Activated naive CD4-positive, alpha-beta T cell treated with anti-CD3 and anti-CD28 coated beads, Interleukin-2, amount 10 ng/mL, durations not matched to agents 7 days and 5 days (primary cell): ENCODE measurements at places on chromosomes 12 and 14.

- H3K4me1 ChIP-seq = peaks cover 22% of the 10 kb centered on the region
- H3K27me3 ChIP-seq = no peaks in the 10 kb centered on the region
These were observed 14.1 kb downstream of the PRKAB1 start for GRCh38 chr12:119681728-119682638.

- peak overlapping the region; percentile 56 for H3K4me3 ChIP-seq
- DNase-seq = no peak
- H3K27ac ChIP-seq = no peak overlapping the region
- peaks cover 65% of the 10 kb centered on the region for H3K27me3 ChIP-seq
These were observed 21.2 kb upstream of the KLC1 start for GRCh38 chr14:103607822-103608221.

GRCh38 chr12:104131609-104132008 is 6.4 kb downstream of the NFYB start:
- H3K4me1 ChIP-seq = peaks cover 20% of the 10 kb centered on the region
- no peak overlapping the region for H3K27ac ChIP-seq
- H3K4me3 ChIP-seq = no peak overlapping the region

GRCh38 chr12:111185889-111186227 is 183.0 kb downstream of the PHETA1 start:
- H3K36me3 ChIP-seq = no peaks in the 10 kb centered on the region
- peaks cover 25% of the 10 kb centered on the region for H3K27me3 ChIP-seq
- H3K4me3 ChIP-seq = no peak overlapping the region
- H3K27ac ChIP-seq = no peak overlapping the region
- DNase-seq = no peak

- peaks cover 13% of the 10 kb centered on the region for H3K27me3 ChIP-seq
- no peaks in the 10 kb centered on the region for H3K36me3 ChIP-seq
- no peaks in the 10 kb centered on the region for H3K4me1 ChIP-seq
- no peak for DNase-seq
- H3K4me3 ChIP-seq = no peak overlapping the region
These were observed 12.5 kb upstream of the MARK3 start for GRCh38 chr14:103372552-103373304.

DNA sequence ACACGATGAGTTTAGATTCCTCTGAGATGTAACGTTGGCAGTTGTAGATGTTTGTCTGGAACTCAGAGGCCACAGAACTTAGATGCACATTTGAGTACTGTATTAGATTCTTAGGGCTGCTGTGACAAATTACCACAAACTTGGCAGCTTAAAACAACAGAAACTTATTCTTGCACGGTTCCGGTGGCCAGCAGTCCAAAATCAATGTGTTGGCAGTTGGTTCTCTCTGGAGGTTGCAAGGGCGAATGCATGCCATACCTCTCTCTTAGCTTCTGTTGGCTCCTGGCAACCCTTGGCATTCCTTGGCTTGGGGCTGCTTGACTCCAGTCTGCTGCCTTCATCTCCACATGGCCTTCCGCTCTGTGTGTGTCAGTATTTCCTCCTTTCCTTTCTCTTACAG is 118.9 kb downstream of the C12orf75 start:
- H3K27ac ChIP-seq = no peak overlapping the region
- no peak overlapping the region for H3K4me3 ChIP-seq
- no peaks in the 10 kb centered on the region for H3K4me1 ChIP-seq
- peaks cover 12% of the 10 kb centered on the region for H3K27me3 ChIP-seq
- no peak for DNase-seq

GRCh38 chr14:96783043-96783914 is 13.9 kb upstream of the VRK1 start:
- no peak for DNase-seq
- no peaks in the 10 kb centered on the region for H3K36me3 ChIP-seq
- no peak overlapping the region for H3K4me3 ChIP-seq
- no peaks in the 10 kb centered on the region for H3K4me1 ChIP-seq
- peaks cover 34% of the 10 kb centered on the region for H3K27me3 ChIP-seq
- H3K27ac ChIP-seq = no peak overlapping the region

DNA sequence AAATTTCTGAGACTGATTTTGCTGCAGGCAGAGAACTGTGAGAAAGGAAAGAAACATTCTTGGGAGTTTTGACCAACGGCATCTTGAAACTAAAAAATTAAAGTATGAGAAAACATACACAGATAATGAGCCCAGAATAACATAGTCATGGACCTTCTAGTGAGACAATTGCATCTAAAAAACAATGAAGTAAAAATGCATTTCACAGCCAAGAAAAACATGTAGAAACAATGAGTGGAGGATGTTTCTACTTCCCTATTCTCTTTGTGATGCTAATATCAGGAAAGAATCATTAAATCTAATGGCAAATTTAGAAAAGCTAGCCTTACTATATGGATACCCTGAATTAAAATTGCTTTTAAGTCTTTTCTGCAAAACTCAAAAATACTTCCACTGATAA is 12.2 kb upstream of the PLEKHG7 start:
- no peaks in the 10 kb centered on the region for H3K4me1 ChIP-seq
- H3K4me3 ChIP-seq = no peak overlapping the region
- no peak overlapping the region for H3K27ac ChIP-seq
- DNase-seq = no peak
- no peaks in the 10 kb centered on the region for H3K36me3 ChIP-seq

- H3K4me3 ChIP-seq = no peak overlapping the region
- peaks cover 2% of the 10 kb centered on the region for H3K4me1 ChIP-seq
- H3K27ac ChIP-seq = no peak overlapping the region
- no peaks in the 10 kb centered on the region for H3K36me3 ChIP-seq
- DNase-seq = no peak
These were observed 8.4 kb downstream of the FAM186A start for GRCh38 chr12:50387972-50388478.

DNA sequence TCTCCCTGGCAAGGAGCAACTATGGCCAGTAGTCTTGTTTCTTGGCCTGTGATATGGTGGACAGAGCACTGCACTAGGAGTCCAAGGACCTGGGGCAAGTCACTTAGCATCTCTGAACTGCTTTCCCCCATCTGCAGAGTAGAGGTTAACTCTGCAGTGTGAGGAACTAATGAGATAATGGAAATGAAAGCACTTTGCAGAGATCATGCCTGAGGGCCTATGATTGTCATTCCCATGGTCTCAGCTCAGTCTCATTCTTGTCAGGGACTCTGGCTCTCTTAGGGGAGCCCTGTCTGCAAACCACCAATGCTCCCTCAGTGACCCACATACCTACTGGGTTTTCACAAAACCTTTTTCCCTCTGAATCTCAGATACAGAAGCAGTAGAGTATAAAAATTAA is 6.5 kb upstream of the PNMA1 start:
- H3K27ac ChIP-seq = no peak overlapping the region
- peaks cover 5% of the 10 kb centered on the region for H3K4me1 ChIP-seq
- H3K36me3 ChIP-seq = peaks cover 55% of the 10 kb centered on the region
- no peak overlapping the region for H3K4me3 ChIP-seq
- no peaks in the 10 kb centered on the region for H3K27me3 ChIP-seq
- DNase-seq = no peak

DNA sequence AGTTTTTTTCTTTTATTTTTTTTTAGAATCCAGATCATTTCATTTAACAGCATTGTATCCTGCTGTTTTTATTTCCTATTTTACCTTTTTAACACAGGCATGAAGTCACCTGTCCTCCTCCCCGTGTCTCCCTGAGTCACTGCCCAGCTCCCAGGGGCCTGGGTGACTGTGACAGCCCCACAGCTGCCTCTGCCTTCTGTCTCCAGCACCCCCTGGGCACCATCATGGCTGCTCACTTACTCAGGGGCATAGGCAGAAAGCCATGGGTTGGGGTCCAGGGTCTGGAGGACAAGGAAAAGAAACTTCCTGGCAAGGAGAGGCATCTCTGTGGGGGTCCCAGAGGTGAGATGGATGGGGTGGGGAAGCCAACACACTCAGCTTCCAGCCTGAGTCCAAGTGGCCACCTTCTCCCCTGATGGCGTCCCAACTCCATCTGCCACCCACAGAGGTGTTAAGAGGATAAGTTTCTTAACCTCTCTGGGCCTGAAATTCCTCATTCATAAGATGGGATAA is 25.3 kb downstream of the TMEM63C start:
- H3K36me3 ChIP-seq = no peaks in the 10 kb centered on the region
- H3K27ac ChIP-seq = no peak overlapping the region
- H3K4me1 ChIP-seq = no peaks in the 10 kb centered on the region
- H3K4me3 ChIP-seq = no peak overlapping the region
- no peak for DNase-seq
- H3K27me3 ChIP-seq = peaks cover 10% of the 10 kb centered on the region

DNA sequence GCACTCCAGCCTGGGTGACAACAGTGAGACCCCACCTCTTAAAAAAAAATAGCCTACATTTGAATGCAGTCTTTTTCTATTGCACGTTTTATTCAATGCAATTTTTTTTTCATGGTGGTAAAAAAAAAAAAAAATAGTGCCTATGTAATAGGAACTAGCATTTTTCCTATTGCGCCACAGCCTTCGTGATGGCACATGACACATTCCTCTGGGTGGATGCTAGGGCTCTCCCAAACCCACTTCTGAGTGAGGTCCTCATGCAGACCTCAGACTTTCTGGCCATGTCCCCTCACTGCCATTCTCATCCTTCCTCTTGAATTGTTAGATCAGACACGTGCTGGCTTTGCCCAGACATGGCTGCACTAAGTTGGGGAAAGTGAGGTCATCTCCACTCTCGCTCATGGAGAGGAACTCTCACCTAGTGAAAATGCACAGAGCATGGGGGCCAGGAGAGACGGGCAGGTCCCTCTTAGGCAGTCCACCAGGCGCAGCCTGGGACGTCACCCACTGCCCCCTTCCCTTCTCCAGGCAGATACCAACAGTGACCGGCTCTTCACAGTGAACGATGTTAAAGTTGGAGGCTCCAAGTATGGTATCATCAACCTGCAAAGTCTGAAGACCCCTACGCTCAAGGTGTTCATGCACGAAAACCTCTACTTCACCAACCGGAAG is 19.2 kb downstream of the DCAF4 start:
- no peak for DNase-seq
- no peak overlapping the region for H3K4me3 ChIP-seq

- H3K4me3 ChIP-seq = no peak overlapping the region
- H3K36me3 ChIP-seq = no peaks in the 10 kb centered on the region
- DNase-seq = no peak
- H3K27me3 ChIP-seq = no peaks in the 10 kb centered on the region
These were observed 14.8 kb downstream of the MED13L start for GRCh38 chr12:116262741-116263140.

DNA sequence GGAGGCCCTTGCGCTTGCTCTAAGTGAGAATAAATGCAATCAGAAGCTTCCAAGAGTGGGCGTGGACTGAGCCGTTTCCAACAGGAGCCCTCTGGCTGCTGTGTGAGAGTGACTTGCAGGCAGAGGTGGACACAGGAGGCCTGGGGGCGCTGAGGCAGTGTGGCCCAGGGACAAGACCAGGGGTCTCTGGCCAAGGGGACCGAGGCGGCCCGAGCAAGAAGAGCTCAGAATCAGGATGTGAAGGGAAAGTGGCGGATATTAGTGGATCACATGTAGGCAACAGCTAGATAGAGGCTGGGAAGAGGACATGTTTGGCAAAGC is 8.6 kb downstream of the RIMBP2 start:
- no peaks in the 10 kb centered on the region for H3K4me1 ChIP-seq
- H3K27me3 ChIP-seq = no peaks in the 10 kb centered on the region
- no peak overlapping the region for H3K27ac ChIP-seq
- no peak overlapping the region for H3K4me3 ChIP-seq

GRCh38 chr14:88604212-88604611 is 41.4 kb downstream of the ZC3H14 start:
- H3K4me3 ChIP-seq = no peak overlapping the region
- no peaks in the 10 kb centered on the region for H3K27me3 ChIP-seq
- H3K4me1 ChIP-seq = peaks cover 25% of the 10 kb centered on the region
- peaks cover 58% of the 10 kb centered on the region for H3K36me3 ChIP-seq

DNA sequence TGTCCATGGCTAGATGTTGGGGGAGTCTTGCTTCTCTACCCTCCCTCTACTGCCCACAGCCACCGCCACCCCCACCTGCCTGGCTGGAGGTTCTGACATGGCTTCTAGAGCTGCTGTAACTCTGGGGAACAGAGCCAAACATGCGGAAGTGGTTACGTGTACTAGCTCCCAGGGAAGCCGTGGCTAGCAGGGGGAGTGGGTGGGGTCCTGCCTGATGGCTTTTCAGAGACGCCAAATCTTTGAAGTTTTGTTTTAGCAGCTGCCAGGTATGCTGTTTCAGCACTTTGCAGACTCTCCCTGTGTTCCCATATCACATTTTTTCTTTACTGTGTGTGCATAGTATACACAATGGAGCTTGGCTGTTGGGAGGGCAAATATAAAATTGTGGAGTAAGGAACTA is 150.3 kb downstream of the TGFB3 start:
- DNase-seq = peak; percentile 76
- peaks cover 17% of the 10 kb centered on the region for H3K36me3 ChIP-seq
- peak overlapping the region; percentile 84 for H3K27ac ChIP-seq
- H3K27me3 ChIP-seq = no peaks in the 10 kb centered on the region
- H3K4me1 ChIP-seq = peaks cover 25% of the 10 kb centered on the region

DNA sequence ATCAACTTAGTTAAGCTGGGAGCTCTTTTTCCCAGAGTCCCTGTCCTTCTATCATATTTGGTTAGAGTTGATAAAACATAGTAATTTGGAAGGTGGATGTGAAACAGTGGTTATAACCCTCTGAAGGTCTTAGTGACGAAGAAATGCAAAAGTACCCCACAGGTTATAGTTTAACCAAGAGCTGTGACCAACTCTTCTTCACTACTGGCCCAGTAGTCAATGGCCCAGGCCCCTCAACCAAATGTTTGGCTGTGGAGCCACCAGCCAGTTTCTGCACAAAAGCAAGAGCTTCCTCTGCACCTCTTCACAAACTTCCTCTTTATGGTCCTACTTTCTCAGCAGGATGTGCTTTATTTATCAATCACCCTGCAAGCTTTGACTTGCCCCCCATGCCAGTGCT is 132.6 kb downstream of the BMP4 start:
- no peak for DNase-seq
- no peaks in the 10 kb centered on the region for H3K4me1 ChIP-seq
- H3K27ac ChIP-seq = no peak overlapping the region
- no peaks in the 10 kb centered on the region for H3K36me3 ChIP-seq
- no peaks in the 10 kb centered on the region for H3K27me3 ChIP-seq

DNA sequence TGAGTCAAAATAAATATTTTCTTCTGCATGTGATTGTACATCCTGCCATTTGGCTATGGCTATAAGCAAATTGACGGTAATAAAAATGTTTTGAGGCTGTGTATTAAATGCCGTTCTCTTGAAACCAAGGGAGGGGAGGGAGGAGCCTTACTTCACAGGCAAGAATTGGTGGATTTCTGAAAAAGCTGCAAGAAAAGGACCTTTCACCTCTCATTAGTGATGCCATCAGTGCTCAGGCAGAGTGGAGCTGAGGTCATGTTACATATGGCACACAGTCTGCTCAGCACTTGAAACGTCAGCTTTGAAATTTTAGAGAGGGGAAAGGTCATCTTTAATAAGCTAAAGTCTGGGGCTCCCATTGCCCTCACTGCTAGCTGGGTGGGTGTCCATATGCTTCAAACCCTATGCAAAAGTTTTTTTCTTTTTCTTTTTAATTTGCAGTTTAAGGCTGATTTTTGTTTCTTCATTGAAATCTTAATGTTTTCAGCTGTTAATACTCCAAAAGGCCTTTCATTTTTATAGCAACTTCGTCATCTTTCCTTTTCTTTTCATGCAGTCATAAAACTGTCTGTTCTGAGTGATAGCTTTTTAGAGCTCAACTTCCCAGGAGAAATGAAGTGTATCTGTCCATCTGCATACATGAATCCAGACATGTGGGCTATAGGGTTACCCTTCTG is 9.8 kb upstream of the SIX1 start:
- H3K4me1 ChIP-seq = peaks cover 23% of the 10 kb centered on the region
- H3K27me3 ChIP-seq = peaks cover 90% of the 10 kb centered on the region
- peaks cover 5% of the 10 kb centered on the region for H3K36me3 ChIP-seq
- no peak for DNase-seq
- H3K27ac ChIP-seq = no peak overlapping the region
- no peak overlapping the region for H3K4me3 ChIP-seq

GRCh38 chr12:80018119-80018518 is 81.2 kb upstream of the OTOGL start:
- DNase-seq = no peak
- H3K27me3 ChIP-seq = peaks cover 4% of the 10 kb centered on the region
- H3K27ac ChIP-seq = no peak overlapping the region
- no peaks in the 10 kb centered on the region for H3K36me3 ChIP-seq
- no peaks in the 10 kb centered on the region for H3K4me1 ChIP-seq
